ENCODE measurements at places on chromosomes 13 and 19.
A peak's percentile ranks its signal among the peaks of the same experiment; 100 is the strongest.

DNA sequence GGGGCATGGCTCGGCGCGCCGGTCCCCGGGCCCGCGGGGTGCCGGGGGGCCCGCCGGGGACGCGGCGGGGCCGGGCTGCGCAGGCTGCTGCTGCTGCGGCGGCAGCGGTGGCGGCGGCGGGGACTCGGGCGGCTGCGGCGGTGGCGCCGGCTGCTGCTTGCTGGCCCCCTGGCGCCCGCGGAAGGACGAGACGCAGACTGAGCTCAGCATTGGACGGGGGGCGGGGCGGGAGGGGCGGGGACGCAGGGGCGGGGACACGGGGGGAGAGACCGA lies 368 bp downstream of the KCNC3 start:
- no peak for DNase-seq

GRCh38 chr19:48618916-48619691 lies at the start of the genes RPL18 and SPHK2:
Gene RPL18 (minus strand): TSS chr19:48619178. CDS start chr19:48619143, 35 bp downstream.
Gene SPHK2 (plus strand): TSS chr19:48619506. CDS start chr19:48620515, 1,009 bp downstream.
- DNase-seq: peak; percentile 99

DNA sequence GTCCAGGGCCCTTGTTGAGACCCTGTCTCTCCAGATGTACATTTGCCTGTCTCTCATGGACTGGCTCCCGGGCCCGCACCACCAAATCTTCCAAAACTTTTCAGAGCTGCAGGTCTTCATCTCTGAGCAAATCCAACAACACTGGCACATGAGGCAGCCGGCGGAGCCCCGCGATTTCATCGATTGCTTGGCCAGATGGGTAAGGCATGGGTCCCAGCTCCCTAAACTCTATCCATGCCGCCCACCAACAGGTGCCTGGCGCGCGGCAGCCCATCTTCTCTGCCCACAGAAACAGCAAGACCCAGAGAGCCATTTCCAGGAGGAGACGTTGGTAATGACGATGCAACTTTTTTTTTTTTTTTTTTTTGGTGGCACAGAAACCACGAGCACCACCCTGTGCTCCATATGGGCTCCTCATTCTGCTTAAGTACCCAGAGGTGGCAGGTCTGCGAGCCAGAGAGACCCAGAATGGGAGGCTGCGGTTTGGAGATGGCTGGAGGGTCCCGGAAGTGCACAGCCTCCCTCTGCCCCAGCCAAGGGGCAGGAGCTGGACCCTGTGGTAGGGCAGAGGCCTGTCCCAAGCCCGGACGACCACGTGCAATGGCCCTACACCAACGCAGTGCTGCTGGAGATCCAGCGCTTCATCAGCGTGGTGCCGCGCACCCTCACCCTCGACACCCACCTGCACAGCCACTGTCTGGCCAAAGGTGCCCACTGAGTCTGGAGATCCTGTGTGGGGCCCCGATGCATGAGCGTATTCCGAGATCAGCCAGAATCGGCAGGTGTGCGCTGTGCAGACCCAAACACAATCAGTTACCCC lies 22.6 kb downstream of the CYP2F1 start:
- DNase-seq: no peak

GRCh38 chr13:100528820-100529219 lies 59.8 kb downstream of the GGACT start:
- no peak for DNase-seq

DNA sequence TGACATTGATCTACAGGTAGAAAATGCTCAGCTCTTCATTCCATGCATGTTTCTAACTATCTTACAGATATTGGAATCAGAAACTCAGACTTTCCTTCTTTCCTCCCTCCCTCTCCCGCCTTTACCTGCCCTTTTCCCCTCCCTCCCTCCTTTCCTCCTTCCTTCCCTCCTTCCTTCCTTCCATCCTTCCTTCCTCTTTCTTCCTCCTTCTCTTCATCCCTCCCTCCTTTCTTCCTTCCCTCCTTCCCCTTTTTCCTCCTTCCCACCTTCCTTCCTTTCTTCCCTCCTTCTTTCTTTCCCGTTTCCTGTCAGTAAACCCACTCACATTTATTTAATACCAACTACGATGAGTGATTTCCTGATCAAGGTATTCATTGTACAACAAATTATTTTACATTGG lies 113.4 kb upstream of the IRS2 start:
- DNase-seq: no peak

DNA sequence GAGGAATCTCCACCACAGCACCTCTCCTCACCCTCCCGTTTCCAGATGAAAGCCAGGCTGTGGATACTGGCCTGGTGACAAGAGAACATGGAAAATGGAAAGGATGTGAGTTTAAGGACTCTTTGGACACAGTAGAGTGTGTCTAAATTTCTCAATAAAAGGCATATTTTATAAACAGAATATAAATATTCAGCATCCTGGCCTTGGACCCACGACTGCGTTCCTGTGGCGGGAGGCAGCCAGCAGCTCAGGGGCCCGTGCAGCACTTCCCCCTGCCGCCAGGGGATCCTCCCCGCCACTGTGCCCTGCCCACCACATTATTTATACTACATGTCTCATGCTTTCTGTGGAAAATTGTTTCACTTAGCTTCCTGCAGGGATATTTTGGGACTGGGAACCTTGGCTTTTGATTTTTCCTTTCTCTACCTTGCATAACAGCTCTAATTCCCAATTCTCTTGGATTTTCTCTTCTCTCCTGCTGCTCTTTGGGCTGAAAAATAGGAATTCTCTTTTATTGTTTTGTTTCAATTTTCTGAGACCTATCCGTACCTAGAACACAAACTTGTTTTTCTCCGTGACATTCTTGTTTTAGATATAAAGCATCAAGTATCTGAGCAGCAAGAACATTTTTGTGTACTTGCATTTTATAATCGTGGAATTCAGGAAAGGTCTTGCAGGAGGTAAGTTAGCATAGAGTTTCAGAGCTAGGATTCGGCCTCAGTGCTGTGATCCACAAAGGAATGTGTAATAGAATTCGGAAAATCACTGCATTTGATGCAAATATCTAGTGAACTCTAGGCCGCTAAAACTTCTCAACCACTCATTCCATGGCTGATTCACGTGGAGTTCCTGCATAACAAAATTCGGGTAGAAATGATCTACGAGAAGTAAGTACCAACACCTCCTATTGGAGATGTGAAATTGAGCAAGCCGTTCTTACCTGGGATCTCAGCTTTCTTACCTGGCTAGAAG lies 107.7 kb upstream of the SPATA13 start:
- DNase-seq: peak; percentile 45

DNA sequence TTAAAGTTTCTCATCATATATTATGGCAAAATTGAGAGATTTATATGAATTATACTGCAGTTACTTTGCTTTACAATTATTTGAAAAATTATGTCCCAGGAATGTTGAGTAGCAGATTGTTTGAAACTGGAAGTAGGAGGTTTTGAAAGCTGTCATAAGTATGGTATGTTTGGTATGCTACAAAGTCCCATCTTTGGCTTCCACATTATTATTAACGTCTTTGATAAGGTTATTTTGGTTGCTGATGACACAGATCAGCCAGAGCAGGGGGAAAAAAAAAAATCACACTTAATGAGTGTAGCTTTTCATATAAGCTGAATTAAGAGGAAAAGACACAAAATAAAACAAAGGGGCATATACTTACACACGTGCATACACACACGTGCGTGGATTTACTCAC lies 130.1 kb downstream of the SLITRK1 start:
- no peak for DNase-seq

DNA sequence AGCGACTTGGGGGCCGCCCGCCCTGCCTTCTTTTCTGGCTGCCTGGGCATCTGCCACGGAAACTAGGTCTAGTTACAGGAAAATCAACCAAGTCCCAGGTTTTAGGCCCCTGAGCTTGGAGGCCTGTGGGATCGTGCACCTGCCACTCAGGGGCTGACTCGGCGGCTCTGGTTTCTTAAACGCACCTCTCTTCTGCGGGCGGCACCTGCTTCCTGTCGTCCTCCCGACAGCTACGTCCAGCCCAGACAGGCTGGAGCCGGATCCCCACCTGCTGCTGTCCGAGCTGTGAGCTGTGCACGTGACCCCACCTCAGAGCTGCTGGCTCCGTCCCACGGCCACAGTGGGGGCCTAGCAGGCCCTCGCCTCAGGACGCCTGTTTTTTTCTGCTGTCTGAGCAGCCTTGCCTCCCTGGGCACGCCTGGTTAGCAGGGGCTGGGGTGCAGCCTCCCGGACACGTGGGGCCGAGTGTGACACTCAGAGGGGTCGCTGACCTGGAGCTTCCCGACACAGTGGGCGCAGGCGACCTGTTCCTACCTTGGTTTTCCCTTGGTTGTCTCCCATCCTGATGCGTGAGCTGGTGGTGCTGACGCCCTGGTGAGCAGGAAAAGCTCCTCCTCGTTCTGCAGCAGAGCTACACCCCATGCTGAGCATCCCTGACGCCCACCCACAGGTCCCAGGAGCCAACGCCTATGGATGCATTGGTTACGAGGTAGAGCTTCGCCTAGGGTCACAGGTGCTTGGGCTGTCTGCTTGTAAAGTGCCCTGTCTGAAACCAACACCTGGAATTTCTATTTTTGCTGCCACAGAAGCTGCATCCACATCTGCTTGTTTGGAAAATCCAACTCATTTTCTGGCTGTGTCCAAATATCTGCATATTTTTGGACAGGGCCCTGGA lies 17.5 kb downstream of the TMEM255B start:
- no peak for DNase-seq

GRCh38 chr13:71869274-71869673 lies 2.3 kb upstream of the DACH1 start:
- no peak for DNase-seq

- DNase-seq: peak; percentile 84
These were observed at the start of the genes GPALPP1 and NUFIP1 for GRCh38 chr13:44989071-44989889. Gene GPALPP1 (plus strand): TSS chr13:44989538. CDS start chr13:44989655, 117 bp downstream. Gene NUFIP1 (minus strand): TSS chr13:44989471. CDS start chr13:44989436, 35 bp downstream.

DNA sequence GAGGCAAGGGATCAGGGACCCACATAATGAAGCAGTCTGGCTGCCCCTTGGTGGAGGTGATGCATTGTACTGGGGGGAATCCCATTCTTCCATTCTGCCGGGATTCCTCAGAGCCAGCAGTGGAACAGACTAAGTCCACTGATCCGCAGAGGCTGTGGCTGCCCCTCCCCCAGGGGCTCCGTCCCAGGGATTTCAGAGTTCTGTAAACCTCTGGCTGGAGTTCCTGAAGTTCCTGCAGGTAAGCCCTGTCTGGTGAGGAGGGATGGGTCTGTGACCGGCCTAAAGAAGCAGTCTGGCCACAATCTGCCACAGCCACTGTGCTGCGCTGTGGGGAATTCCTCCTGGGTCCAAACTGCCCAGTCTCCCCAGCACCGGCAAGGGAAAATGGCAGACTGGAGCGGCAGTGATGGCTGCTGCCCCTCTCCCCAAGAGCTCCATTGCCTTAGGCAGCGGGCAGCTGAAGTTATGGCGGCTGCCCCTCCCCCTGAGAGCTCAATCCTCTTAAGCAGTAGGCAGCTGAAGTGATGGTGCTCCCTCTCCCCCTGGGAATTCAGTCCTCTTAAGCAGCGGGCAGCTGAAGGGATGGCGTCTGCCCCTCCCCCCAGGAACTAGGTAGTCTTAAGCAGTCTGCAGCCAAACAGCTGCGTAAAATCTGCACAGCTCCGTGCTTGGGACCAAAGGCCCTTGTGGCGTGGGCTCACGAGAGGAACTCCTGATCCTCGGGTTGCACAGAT lies 155.7 kb downstream of the PCDH17 start:
- DNase-seq: no peak

- no peak for DNase-seq
These were observed 26.2 kb upstream of the GPR12 start for GRCh38 chr13:26786651-26787295.

- no peak for DNase-seq
These were observed 4.1 kb upstream of the PNKP start for GRCh38 chr19:49871349-49871985.

- DNase-seq: no peak
These were observed 55.4 kb downstream of the SACS start for GRCh38 chr13:23377983-23378632.

DNA sequence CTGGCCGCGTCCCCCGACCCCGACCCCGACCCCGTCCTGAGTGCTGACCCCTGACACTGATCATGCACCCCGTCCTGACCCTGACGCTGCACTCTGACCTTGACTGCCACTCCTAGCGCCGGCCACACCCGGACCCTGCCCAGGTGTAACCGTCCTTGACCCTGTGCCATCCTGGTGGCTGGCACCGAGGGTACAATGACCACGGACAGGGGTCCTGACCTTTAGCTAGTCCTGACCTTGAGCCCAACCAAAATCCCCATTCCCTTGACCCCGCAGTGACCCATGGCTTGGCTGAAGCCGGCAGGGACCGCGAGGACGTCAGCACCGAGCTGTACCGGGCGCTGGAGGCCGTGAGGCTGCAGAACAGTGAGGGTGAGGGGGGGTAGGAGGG lies 25.9 kb downstream of the CLEC4M start:
- no peak for DNase-seq

DNA sequence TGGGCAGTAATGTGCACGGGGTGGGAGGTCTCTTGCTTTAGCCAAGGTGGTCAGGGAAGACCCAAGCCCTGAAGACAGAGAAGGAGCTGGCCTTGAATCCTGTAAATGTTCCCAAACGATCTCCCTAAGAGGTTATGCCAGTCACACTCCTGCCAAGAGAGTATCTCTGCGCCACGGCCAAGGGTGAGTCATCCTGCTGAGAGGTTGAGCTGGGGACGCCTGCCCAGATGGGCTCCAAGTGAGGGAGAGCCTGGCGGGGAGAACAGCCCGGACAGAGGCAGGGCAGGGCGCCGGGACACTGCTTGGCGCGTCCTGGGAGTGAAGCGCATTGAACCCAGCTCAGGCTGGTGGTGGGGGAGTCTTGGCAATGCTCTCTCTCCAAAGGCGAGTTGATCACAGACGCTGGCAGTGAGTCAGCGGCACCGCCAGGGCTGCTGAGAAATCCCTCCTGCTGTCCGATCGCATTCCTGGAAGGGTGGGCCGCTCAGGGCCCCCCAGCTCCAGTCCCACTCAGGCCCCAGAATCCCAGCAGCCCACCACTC lies 16.4 kb downstream of the SULT2B1 start:
- peak; percentile 73 for DNase-seq

DNA sequence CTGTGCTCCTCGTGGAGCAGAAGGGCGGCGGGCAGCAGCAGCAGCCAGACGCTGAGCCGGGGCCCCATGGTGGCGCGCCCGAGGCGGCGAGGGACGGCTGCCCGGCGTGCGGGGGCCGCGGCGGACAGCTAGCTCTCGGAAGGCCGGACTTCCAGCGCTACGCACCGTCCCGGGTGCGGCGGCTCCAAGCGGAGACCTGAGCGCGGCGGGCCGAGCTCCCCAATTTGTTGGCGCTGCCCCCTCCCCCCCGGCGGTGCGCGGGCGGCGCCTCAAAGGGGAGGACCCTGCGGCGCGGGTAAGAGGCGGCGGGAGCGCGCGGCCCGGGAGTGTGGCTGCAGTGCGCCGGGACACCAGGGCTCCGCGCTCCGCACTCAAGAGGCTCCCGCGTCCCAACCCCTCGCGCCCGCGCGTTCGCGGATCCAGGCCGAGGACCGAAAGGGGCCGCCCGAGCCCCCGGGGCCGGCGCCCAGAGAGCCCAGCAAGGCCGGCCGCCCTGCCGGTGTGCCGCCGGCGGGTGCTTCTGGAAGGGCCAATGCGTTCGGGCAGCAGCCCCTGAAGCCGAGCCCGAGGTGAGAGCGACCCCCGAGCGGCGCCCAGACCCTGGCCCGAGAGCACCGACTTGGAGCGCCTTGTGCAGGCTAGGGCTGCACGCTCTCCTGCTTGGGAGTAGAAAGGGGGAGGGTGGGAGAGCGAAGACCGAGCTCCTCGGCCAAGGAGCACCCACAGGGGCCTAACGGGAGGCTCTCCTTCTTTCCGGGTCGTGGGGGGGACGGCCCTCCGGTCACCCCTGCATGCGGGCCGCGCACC lies at the start of the genes COL4A1 and COL4A2:
COL4A1 (minus strand) TSS at position 198 of the 807 bp plus-strand sequence; CDS start at position 68, 130 bp downstream.
COL4A2 (plus strand) TSS at position 325 of the 807 bp plus-strand sequence. CDS start 620 bp downstream, outside the sequence.
- peak; percentile 50 for DNase-seq

GRCh38 chr19:55383279-55384130 lies 587 bp downstream of the TMEM238 start:
- peak; percentile 88 for DNase-seq

GRCh38 chr13:48494874-48495273 lies 38.0 kb downstream of the RCBTB2 start:
- no peak for DNase-seq
